CD4-positive, alpha-beta T cell treated with Interferon alpha-2 for 1 hour (primary cell): ENCODE measurements at places on chromosomes 5 and 9.

DNA sequence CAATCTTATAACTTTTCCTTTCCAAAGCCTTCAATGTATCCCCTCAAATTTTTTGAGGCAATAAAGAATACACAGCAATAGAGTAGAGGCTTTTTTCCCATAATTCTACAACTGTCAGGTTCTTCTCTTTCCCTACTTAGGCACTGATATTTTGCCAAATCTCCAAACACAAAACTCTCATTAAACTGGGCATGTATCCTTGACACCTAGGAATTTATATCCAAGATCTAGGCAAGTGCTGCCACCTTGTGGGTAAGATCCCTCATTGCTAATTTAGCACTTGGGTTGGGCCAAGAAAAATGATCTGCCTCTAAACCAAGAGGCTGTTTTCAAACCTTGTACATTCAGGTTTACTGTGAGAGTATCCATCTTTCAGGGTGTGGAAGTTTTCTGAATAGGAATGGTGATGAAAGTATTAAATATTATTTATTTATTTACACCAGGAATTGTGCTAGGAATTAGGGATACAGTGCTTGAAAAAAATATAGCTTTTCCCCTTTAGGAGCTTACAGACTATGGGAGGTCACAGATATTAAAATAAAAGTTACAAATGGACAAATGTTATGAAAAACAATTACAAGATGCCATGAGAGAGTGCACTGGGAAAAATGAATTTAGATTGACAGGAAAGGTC, 17.6 kb downstream of the TSTD2 start:
- peak; percentile 55 for DNase-seq

- no peak for DNase-seq
Observed at GRCh38 chr9:92359394-92359995, 33.7 kb downstream of the CENPP start.

GRCh38 chr9:14608540-14608939, 84.7 kb downstream of the ZDHHC21 start:
- DNase-seq, result no peak

- no peak for DNase-seq
Observed at GRCh38 chr9:130739081-130739480, 45.5 kb downstream of the EXOSC2 start.

- no peak for DNase-seq
Observed at GRCh38 chr9:94675008-94675881, 35.9 kb upstream of the FBP1 start.

- no peak for DNase-seq
Observed at GRCh38 chr5:173745123-173745522, 128.7 kb upstream of the BOD1 start.

- peak; percentile 42 for DNase-seq
Observed at GRCh38 chr5:79702606-79703380, 13.2 kb downstream of the CMYA5 start.

- DNase-seq, result no peak
Observed at GRCh38 chr5:30103052-30103451, 1090.4 kb upstream of the CDH6 start.

DNA sequence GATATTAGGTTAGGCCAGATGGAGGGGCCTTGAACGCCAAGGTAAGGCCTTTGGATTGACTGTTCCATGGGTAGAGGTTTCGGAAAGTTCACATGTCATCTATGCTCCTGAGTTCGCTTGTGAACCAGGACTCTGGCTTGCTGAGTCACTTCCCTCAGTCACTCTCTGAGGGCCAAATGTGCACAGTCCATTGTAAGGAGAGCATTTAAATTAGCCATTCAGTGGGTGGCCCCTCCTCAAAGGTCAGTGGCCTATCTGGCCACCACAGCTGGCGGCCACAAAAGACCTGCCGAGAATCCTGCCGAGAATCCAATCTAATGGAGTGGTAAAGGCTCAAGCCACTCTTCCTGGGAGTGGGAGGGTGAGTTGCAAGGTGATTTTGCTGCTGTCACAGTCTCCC, 58.9 kb upstream of the ARAP3 start:
- no peak for DNase-seq

GRCh38 chr5:87780831-87781760, 368.4 kb upstream of the CCNH start:
- DNase-seq, result peak; percentile 80

- DNase-seq, result no peak
Observed at GRCh38 chr5:14464671-14465070, 116.9 kb upstream of the OTULINL start.

DNA sequence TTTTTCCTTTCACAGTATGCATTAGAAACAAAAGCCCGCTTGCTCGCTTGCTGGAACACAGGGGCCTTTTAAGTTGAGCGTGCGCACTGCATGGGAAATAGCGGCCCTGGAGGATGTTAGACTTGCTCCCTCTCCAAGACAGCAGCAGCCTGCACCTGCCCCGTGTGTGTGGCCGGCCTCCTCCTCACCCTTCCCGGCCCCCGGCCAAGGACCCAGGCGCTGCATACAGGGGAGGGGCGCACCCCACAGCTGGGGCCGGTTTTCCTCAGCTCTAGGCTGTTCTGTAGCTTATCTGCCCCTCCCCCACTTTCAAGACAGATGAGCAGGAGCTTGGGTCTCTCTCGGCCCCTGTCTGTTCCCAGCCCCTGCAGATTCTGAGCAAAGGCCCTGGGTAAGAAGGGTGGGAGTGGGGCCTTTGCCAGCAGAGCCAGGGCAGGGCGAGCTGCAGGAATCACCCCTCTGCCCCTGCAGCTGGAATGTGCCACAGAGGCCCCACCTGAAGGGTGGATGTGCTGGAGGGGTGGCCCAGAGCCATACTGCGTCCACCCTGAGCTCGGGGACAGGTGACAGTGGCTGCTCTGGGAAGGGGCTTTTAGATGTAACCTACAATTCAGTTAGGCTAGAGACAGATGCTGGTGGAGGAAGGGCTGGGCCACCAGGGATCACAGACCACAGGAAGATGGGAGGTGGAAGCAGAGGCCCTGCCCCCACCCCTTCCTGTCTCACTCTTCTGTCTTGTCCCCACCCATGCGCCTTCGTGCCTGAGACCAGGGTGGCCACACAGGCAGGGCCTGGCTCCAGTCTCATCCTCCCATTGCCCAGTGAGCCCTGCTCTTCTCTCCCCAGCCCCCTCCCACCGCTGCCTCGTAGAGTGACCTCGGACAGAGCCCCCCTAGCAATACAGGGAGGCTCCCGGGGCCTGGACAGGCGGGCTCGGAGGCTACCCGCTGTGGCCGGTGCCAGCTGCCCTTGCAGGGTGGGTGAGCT, 132.4 kb downstream of the DAB2IP start:
- DNase-seq, result no peak

DNA sequence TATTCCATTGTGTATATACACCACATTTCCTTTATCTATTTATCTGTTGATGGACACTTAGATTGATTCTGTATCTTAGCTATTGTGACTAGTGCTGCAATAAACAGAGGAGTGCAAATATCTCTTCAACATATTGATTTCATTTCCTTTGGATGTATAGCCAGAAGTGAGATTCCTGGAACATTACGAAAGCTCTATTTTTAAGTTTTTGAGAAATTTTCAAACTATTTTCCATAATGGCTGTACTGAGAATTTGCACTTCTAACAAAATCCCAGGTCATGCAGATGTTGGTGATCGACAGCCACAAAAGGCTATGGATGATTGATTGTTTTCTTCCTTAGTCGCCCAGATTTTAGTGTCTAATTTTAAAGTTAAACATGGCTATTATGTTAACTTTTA, 132.7 kb upstream of the MTAP start:
- no peak for DNase-seq

DNA sequence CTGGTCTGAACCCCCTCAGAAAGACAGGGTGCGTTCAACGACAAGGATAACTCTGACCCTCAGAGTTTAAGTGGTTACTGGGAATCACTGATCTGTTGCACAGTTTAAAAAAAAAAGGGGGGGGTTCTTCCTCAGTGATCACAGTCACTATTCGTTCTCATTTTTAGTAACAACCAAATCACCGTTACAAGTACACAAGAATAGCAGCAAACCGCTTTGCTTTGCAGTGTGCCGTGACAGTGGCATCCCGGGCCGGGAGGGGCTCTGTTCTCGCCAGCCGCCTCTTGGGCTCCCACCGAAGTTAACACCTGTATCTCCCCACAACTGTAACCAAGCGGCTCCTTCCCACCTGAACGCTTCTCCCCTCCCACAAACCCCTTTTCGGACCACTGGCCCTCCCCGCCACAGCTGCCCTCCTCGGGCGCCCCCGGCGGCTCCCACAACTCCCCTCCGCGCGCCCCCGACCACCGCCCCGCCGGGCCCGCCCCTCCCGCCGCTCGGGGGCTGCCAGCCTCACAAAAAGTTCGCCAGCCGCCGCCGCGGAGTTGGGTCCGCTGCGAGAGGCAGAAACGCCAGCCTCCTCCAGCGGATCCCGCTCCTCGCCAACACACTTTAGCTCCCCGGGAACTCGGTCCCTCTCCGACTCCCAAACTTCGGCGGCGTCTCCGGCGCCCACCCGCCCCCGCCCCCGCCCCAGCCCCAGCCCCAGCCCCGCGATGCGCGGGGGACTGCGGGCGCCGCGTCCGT, 1.2 kb downstream of the SSBP2 start:
- DNase-seq, result peak; percentile 58

DNA sequence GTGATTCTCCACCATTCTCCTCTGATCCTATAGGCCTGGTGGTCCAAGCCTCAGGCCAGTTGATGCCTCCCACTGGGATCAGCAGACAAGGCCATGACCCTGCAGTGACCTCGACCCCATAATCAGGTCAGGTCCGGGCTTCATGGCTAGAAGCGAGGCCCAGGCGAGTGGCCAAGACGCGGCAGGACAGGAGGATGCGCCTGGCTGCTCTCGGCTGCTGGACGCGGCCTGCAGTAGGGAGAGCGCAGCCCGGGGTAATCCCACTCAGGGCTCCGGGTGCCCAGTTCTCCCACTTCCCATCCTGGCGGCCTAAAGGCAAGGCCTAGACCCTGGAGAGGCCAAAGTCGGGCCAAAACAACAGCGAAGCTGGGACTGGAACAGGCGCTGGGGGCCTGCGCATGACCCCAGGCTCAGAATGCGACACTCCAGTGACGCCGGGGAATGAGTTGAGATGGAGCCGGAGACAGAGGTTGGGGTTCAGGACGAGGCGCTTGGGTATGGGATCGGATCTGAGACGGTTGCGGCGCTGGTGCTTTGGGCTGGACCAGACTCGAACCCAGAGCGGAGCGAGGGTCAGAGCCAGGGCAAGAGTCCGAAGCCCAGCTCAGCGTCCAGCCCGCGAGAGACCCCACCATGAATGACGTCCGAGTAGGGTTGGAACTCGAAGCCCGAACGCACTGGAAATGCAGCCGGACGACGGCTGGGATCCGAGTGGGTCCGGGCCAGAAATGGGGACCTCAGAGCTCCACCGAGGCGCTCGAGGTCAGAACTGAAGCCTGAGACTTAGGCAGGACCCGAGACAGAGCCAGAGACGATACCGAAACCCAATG, 3.2 kb downstream of the LHX6 start:
- DNase-seq, result no peak

DNA sequence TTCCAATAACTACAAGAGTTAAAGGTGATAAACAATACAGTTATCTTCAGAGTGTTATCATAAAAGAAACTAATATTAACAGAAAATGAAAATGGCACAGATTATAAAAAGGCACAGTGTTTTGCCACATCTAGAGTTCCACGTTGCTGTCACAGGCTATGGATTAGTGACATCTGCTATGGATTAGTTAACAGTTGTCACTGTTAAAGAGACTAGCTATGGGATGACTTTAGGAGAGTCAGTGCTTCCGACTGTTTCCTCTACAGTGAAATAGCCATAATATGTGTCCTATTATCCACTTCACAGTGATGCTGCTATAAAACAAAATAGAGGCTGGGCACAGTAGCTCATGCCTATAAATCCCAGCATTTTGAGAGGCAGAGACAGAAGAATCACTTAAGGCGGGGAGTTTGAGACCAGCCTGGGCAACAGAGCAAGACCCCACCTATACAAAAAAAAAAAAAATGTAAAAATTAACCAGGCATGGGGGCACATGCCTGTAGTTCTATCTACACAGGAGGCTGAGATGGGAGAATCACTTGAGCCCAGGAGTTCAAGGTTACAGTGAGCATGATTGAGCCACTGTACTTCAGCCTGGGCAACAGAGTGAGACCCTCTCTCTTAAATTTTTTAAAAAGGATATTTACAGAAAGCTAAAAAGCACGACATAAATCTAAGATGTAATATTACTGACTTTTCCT, 19.7 kb downstream of the MAPKAP1 start:
- DNase-seq, result no peak

- DNase-seq, result no peak
Observed at GRCh38 chr9:135763716-135764446, 61.9 kb downstream of the KCNT1 start.

- no peak for DNase-seq
Observed at GRCh38 chr9:134350416-134350994, 24.2 kb downstream of the RXRA start.

DNA sequence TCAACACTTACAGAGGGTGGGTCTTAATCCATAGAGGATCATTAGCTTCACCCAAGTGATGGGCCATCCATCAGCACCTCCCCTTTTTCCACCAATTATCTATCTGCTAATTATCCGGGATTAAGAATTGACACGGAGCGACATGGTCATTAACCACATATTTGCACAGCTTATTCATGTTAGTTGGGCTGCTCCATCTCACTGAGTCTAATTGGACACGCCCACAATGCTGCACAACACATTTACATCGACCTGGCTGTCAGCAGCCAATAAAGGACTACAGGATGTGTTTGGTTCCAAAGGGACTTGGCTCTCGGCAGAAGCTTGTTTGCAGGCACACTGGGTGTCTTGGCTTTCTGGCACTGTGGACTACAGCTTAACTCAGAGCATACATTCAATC, 21.6 kb downstream of the FOXE1 start:
- no peak for DNase-seq

- no peak for DNase-seq
Observed at GRCh38 chr9:97705354-97705950, 8.3 kb upstream of the XPA start.

DNA sequence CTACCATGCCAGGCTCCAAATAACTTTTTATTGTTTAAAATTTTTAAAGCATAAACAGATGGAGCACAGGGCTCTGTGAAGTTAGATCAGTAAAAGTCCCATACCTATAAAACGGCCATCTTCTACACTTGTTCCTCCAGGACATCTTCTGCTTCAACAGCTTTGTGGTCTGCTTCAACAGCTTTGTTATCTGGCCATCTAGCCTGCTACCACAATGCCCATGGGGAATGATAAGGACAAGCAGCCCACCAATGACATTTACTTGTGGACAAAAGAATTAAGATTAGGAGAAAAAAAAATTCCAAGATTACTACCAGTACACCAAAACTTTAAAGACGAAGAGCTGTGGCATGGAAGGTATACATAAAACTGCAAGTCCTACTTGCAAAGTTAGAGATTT, 2.2 kb upstream of the VPS13A start:
- no peak for DNase-seq

GRCh38 chr5:172834415-172835289, 601 bp downstream of the ERGIC1 start:
- DNase-seq, result peak; percentile 15
